ENCODE measurements at places on chromosomes 13 and 19.

- DNase-seq, result no peak
Observed at GRCh38 chr19:46484656-46485055, 11.0 kb downstream of the PNMA8B start.

- DNase-seq, result no peak
Observed at GRCh38 chr19:49422407-49423070, 702 bp downstream of the PTH2 start.

DNA sequence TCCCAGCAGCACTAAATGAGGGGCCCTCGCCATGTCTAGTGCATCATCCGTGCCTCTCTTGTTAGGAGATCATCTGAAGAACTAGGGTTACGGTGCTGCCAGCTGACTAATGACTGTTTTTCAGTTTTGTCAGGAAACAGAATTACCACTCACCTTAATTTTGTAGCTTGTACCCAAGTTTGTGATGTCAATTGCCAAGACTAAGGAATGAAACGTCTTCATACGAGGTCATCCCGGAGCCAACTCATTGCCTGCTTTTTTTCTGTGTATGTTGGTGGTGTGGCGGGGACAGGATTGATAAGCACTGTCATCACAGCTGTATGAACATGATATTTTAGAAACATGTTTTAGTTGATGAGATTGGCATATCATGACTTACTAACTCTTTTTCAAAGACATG, 100.6 kb downstream of the TNFRSF19 start:
- DNase-seq, result no peak

GRCh38 chr19:51396175-51396574, 5.8 kb upstream of the C19orf84 start:
- DNase-seq, result no peak

DNA sequence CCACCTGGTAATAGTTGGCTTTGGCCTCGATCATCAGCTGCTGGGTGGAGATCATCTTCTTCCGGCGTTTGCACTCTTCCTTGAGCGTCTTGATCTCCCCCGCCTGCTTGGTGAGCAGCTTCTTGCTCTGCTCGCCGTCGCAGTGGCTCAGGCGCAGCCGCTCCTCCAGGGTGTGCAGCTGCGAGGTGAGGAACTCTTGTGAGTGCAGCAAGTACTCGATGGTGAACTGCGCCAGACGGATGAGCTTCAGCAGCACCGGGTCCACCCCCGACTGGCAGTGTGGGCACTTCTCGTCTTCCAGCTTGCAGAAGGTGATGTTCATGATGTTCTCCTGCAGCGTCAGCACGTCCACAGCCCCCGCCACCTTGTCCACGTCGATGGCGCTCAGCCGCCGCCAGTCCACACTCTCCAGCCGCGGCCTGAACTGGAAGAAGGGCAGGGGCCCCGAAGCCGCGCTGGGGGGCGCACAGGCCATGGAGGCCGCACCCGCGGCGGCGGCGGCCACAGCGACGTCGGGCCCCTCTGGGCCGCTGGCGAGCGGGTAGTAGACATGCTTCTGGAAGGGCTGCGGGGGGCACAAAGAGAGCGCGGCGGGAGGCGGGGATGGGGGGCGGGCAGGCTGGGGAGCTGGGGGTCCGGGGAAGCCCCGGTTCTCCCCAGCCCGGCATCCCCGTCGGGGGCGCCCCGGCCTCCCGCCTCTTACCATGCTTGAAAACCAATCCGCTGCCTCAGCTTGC, 3.0 kb downstream of the DZIP1 start:
- DNase-seq, result no peak

Measured in stimulated activated CD4-positive, alpha-beta T cell treated with anti-CD3 and anti-CD28 coated beads, Interleukin-1b, Interleukin-23, amount 100 ng/mL, for 1 hour (primary cell).